ENCODE measurements at places on chromosomes 16 and 17.

GRCh38 chr16:2429771-2430663 lies 770 bp downstream of the CCNF start:
- DNase-seq: no peak

DNA sequence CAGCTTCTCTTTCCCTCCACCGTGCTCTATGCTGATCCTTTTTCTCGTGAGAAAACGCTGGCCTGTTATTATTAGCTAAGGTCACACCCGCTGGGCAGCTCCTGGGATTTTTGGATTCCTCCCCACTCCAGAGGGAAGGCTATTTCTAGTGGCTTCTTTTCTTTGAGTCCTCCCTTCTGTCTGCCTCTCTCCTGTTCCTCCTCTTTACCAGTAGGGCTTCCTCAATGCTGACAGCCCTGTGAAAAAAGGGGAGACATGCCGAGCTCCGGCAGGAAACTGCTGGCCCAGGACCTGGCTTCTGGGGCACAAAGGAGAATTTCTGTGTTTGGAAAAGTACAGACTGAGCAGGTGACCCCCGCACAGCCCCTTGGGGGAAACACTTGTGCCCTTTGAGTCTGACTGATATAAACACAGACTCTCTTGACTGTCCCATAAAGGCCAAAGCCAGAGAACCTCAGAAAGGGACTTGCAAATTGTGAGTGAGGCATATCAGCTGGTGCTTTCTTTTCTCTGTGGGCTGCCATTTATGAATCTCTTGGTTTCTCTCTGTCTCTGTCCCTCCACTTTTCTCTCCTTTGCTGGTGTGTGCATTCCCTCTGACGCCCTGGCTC lies 14.0 kb upstream of the RNF135 start:
- peak; percentile 21 for DNase-seq

DNA sequence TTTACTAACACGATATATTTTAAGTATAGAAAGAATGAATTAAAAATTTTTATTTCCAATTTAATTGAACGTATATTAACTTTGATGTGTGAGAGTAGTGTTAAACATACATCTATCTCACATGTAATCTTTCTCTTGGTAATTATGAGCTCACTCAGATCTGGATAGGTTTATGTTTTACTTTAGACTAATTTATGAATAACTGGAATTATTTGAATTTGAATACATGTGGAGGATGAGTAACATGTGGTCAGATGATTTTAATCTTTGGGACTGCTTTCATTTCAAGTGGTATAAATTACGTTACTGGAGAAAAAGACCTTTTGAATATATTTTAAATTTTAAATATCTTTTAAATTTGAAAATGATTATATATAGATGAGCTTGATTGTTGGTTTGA lies 49.9 kb upstream of the RHBDL3 start:
- DNase-seq: no peak

- no peak for DNase-seq
These were observed 118.1 kb upstream of the CACNG3 start for GRCh38 chr16:24138024-24138423.

DNA sequence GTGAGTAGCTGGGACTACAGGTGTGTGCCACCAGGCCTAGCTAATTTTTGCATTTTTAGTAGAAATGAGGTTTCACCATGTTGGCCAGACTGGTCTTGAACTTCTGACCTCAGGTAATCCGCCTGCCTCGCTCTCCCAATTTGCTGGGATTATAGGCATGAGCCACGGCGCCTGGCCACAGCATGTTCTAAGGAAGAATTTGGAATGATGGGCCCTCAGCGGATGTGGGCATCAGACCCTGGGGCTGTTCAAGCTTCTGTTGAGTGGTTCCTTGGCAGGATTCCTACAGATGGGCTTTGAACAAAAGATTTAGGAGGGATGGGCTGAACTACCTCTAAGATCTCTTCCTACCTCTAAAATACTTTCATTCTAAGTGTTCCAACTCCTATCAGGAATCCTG lies 4.1 kb downstream of the PRPSAP2 start:
- DNase-seq: no peak

DNA sequence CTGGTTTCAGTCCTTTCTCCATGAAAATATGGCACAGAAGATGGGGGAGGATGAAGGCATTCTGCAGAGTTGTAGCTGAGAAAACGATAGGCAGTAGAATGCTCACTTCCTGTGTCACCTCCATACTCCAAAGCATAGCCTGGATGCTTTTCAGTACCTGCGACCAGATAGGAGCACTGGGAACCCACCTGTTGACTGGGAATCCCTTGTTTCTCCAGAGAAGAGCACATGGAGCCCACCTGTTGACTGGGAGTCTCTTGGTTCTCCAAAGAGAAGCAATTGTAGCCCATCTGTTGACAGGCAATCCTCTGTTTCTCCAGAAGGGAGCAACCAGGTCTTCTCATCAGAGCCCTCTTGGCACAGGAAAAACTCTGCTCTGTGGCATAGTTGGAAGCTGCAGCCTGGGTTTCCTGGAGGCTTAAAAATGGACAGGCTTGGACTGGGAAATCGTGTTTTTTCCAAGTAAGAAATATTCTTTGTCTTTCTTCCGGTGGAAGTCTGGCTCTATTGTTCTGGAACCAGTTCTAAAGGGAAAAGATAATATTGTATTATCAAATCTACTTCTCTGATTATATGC lies 13.2 kb downstream of the TERF2IP start:
- DNase-seq: no peak

DNA sequence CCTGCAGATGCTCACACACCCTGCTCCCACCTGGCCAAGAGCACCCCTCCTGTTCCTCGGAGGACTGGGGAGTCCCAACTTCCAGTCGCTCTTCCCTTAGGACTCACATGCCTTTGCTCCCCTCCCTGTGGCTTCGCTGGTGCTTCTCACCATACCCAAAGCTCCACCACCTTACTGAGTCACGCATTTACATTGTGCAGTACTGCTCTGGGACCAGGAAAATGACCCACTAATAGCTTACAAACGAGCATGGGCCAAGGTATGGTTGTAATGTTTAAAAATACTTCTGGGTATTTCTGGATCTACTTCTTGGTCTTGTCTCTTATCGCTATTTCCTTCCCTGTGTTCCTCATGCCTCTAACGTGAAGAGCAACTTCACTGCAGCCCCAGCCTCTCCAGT lies 41.0 kb upstream of the CDRT4 start:
- no peak for DNase-seq

DNA sequence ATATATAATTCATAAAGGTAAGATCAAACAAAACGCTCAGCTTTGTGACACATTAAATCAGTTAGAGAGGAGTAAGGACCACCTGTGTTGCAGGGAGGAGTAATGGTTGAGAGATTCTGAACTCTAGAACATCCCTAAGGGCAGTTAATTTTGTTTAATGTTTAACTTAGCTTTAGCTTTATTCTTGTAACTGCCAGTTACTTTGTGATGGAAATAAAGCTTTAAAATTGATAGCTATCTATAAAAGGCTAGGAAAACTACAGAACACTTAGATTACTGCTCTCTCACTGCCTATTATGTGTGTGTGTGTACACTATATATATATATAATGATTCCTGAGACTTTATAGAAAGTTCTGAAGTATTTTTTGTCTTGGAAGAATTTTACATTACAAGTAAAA lies 37.8 kb downstream of the PTRH2 start:
- DNase-seq: no peak

DNA sequence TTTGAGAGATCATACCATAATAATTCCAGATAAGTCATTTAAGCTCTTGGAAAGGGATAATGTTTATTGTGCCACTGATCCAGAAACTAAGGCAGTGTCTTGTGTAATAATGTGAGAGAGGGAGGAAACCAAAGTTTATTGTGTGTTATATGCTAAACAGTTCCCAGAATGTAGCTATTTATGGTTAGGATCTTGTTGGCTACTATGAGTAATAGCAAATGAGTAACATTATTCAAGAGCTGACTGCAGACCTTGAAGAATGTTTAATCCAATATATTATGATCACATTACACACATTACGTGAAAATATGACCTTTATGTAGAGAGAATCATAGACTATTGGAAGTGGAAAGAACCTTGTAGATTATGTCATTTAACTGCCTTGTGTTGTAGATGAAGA lies 139.5 kb downstream of the BCAS3 start:
- peak; percentile 70 for DNase-seq

Measured in AG08396 (cell line).